Suprapubic skin (tissue), 4 donors: ENCODE measurements at places on chromosomes 13 and 19. TPM values are rescaled to one million over a fixed set of nuclear protein-coding genes. Genes with fewer than 3 reads are reported as not detected.

DNA sequence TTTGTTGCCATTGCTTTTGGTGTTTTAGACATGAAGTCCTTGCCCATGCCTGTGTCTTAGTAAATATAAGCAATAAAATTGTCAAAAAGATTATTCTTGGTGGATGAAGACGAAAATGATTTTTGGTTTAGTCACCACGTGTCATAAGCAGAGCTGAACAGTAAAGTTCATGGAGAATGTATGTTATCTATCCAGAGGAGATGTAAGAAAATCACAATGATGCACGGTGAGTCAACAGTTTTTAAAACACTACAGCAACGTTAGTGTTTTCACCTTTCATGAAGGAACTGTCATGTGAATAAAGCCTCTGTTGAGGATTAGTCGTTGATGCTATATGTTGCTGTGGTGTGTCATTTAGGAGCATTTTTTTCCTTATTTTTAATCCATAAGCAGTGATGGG lies 137.6 kb downstream of the GPC6 start:
- no peaks in the 10 kb centered on the region for H3K36me3 ChIP-seq
- no peaks in the 10 kb centered on the region for H3K4me1 ChIP-seq
- no peak for DNase-seq
- no peak overlapping the region for H3K27ac ChIP-seq

Gene CLEC11A
- total RNA-seq = 8.2 TPM

Gene TARM1
- total RNA-seq = not detected

DNA sequence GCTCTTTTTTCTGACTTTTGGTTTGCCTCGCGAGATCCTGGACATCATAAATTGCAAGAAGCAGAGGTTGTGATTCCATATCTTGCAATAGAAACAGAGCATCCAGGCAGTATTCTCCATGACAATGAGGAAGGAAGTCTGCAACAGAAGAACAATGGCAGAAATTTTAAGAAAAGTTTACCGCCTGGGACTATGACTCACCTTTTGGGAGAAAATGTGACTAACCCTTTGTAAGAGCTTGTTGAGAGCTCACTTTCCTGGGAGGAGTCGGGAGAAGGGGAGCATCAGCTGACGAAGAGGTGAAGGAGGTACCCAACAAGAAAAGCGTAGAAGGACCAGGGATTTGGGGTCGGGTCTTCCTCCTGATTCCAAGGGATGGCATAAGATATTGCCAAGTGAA lies 34.3 kb upstream of the TNFSF11 start:
- H3K27me3 ChIP-seq = no peaks in the 10 kb centered on the region
- H3K36me3 ChIP-seq = no peaks in the 10 kb centered on the region
- no peak overlapping the region for H3K27ac ChIP-seq
- DNase-seq = no peak
- H3K4me3 ChIP-seq = no peak overlapping the region
- no peaks in the 10 kb centered on the region for H3K4me1 ChIP-seq

- peaks cover 17% of the 10 kb centered on the region for H3K36me3 ChIP-seq
- H3K4me1 ChIP-seq = peaks cover 71% of the 10 kb centered on the region
- peak overlapping the region; percentile 64 for H3K27ac ChIP-seq
- no peaks in the 10 kb centered on the region for H3K27me3 ChIP-seq
- no peak overlapping the region for H3K4me3 ChIP-seq
- no peak for DNase-seq
These were observed 9.2 kb downstream of the SBNO2 start for GRCh38 chr19:1164684-1165531.

GRCh38 chr19:15702534-15702930 lies 25.3 kb upstream of the OR10H2 start:
- H3K27ac ChIP-seq = peak overlapping the region; percentile 60
- peaks cover 27% of the 10 kb centered on the region for H3K4me1 ChIP-seq
- H3K27me3 ChIP-seq = no peaks in the 10 kb centered on the region
- peak overlapping the region; percentile 10 for H3K4me3 ChIP-seq

GRCh38 chr13:64041296-64041695 lies 2625.6 kb upstream of the PCDH20 start:
- H3K27ac ChIP-seq = no peak overlapping the region
- H3K4me3 ChIP-seq = no peak overlapping the region
- no peaks in the 10 kb centered on the region for H3K27me3 ChIP-seq
- H3K36me3 ChIP-seq = no peaks in the 10 kb centered on the region
- H3K4me1 ChIP-seq = no peaks in the 10 kb centered on the region
